ENCODE measurements at places on chromosomes 13 and 19.
A peak's percentile ranks its signal among the peaks of the same experiment; 100 is the strongest.

DNA sequence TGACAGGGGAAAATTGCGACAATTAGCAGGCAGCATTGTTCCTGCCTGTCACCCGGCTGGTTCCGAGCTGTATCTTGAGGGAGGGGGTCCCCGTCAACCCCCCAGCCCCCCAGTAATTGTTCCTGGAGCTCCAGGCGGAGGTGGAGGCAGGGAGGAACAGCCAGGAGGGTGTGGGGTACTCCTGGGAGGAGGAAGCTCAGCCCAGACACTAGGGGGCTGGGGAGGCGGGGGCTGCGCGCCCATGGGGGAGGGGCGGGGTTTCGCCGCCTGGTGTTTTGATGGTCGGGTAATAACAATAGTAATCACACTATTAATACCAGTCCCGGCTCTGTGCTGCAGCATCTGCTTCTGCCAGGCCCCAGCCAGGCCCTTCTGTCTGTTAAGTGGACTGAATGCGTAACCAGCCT is 8.6 kb downstream of the NPAS1 start:
- peaks cover 26% of the 10 kb centered on the region for H3K27me3 ChIP-seq
- H3K4me1 ChIP-seq, result no peaks in the 10 kb centered on the region

DNA sequence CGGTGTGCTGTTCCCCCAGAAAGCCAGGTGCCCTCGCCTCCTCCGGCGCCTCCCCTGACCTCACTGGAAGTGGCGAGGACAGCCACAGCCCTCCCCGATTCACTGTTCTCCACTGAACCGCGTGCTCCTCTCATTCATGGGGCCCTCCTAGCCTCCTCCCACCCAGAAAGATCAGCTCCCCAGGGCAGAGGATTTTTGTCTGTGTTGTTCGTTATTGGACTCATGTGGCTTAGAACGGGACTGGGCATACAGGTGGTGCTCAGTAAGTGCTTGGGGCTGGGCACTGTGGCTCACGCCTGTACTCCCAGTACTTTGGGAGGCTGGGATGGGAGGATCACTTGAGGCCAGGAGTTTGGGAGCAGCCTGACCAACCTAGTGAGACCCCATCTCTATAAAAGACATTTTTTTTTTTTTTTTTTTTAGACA is 3.8 kb downstream of the PRTN3 start:
- peaks cover 9% of the 10 kb centered on the region for H3K4me1 ChIP-seq
- H3K27me3 ChIP-seq, result peaks cover 47% of the 10 kb centered on the region
- H3K36me3 ChIP-seq, result no peaks in the 10 kb centered on the region
- H3K27ac ChIP-seq, result no peak overlapping the region
- no peak for DNase-seq

DNA sequence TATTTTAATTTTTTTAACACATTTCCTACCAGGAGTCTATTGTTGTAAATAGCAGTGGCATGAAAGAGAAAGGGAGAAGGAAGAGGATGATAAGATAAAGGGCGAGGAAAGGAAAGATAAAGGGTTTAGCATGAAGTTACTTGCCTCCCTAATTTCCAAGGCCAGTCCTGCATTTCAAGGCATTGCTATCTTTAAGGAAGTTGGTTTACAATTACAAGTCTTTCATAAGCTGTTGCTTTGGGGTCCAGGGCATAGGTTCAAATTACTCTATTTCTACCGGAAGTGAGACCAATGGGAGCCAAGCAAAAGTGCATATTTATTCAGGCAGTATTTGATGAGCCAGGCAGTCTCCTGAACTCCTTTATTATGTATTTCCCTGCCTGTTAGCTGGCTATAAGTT is 27.7 kb upstream of the UBL3 start:
- DNase-seq, result no peak
- no peak overlapping the region for H3K4me3 ChIP-seq
- H3K4me1 ChIP-seq, result no peaks in the 10 kb centered on the region
- H3K36me3 ChIP-seq, result no peaks in the 10 kb centered on the region
- H3K27ac ChIP-seq, result peak overlapping the region; percentile 53

DNA sequence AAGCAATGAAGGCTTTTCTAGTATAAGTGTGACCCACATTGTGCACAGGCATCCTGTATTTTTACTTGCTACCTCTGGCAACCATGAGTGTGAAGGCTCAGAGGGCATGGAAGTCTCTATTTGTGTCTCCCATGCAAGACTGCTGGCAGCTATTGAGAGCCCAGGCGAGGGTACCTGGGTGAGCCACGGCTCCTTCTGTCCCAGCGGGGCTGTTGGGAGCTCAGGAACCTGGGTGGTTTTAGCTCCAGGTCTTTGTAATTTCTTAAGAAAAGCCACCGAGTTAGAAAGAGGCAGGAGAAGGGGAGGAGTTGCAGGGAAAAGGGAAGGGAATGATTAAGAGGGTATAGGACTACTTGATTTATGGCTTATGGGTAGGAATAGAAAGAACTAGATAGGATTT is 190.4 kb upstream of the SOX1 start:
- H3K36me3 ChIP-seq, result no peaks in the 10 kb centered on the region
- H3K27ac ChIP-seq, result no peak overlapping the region
- no peaks in the 10 kb centered on the region for H3K4me1 ChIP-seq
- H3K27me3 ChIP-seq, result no peaks in the 10 kb centered on the region

DNA sequence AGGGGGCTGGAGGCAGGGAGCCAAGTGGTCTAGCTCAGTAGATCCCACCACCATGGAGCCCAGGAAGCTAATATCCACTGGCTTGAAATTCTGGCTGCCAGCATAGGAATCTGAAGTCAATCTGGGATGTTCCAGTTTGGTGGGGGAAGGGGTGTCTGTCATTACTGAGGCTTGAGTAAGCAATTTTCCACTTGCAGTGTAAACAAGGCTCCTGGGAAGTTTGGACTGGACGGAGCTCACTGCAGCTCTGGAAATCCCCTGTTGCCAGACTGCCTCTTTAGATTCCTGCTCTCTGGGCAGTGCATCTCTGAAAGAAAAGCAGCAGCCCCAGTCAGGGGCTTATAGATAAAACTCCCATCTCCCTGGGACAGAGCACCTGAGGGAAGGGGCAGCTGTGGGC is 349.2 kb upstream of the KLHL1 start:
- no peak overlapping the region for H3K27ac ChIP-seq
- H3K4me1 ChIP-seq, result no peaks in the 10 kb centered on the region
- no peak overlapping the region for H3K4me3 ChIP-seq
- no peak for DNase-seq
- H3K27me3 ChIP-seq, result no peaks in the 10 kb centered on the region
- no peaks in the 10 kb centered on the region for H3K36me3 ChIP-seq

Measured in colonic mucosa (tissue), 4 donors.